ENCODE measurements at places on chromosomes 11 and 22.

DNA sequence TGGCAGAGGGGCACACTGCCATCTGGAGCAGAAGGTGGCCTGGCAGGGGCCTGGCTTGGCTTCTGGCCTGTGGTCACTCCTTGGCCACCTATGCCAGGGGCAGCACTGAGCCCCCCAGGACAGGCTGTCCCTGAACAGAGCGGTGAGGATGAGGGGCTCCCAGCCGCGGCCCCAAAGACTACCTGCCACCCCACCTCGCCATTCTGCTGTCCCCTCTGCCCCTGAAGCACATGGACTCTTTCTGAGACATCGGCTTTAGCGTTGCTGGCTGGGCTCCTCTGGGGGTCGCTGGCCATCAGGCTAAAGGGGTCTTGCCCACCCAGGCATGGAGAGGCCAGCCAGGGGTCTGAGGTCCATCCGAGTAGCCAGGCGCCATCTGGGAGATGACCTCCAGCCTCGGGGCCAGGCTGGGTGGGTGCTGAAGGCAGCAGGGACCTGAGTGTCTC lies 87.8 kb downstream of the WNT7B start:
- no peak for DNase-seq

- no peak for DNase-seq
Observed at GRCh38 chr22:23714596-23715578, 24.1 kb downstream of the RGL4 start.

DNA sequence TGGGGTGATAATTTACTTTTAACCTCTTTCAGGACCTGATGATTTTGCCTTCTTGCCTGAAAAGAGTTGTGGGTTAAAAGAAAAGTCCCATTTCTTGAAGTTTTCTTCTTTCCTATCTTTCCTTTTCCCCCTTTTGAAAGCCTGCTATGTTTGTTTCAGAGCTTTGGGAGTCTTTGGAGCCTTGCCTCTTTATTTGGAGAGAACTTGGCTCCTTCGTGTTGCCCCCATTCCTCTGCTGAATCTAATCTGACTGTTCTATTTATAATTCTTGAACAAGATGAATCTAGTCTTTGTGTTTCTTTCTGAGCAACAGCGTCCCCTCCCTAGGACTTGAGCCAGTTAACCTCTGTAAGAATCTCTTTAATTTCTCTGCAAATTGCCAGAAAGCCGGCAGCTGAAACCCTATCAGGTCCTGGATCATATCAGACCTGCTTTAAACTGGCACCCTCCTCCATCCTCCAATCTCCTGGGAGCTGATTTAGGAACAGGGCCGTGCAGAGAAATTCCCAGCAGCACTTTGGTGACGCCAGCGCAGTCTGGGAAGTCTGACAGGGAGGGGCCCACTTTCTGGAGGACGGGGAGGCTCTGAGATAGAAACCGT lies 289.1 kb upstream of the SORL1-AS1 start:
- DNase-seq = no peak

- DNase-seq = no peak
Observed at GRCh38 chr11:108199446-108200321, 22.8 kb downstream of the NPAT start.

- DNase-seq = no peak
Observed at GRCh38 chr22:26447584-26448329, 18.7 kb downstream of the ASPHD2 start.
